Ammon's horn (tissue), 1 donor: ENCODE measurements at places on chromosomes 12 and 14.

- no peak for DNase-seq
Observed at GRCh38 chr12:53410951-53411350, 12.7 kb upstream of the AMHR2 start.

DNA sequence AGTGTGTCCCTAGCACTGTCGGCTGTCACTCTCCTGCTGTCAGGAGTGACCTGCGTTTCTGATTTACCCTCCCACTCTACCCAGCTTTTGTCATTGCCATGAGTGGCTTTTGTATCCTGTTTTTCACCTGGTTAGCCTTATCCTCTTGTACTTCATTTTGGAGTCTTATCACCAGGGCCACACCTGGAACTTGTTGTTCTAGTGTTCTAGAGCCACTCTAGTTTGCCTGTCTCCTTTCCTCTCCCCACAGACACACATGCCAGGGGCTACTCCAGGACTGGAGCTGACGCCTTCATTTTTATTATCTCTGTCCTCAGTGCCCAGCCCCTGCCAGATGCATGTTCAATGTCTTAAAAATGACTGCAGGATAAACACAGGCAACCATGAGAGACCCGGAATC lies 34.2 kb downstream of the ZC3H14 start:
- DNase-seq, result no peak

GRCh38 chr12:6302621-6303020 lies 7.9 kb upstream of the PLEKHG6 start:
- no peak for DNase-seq

- DNase-seq, result peak; percentile 79
Observed at GRCh38 chr12:100668945-100669536, 95.6 kb downstream of the GAS2L3 start.

DNA sequence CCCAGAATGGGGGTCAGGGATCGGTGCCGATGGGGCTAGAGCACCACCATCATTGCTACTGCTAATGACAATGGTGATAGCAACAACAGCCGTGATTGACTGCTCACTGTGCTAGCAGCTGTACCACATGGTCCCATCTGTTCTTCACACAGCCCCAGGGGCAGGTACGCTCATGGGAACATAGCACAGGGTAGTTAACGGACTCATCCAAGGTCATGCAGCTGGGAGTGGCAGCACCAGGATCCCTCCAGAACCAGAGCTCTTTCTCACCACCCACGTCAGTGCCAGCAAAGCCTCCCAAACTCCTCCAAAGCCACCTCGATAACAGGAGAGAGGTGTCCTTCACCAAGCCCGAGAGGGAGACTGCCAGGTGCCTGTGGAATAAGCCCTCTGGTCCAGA lies 11.2 kb upstream of the DYNC1H1 start:
- DNase-seq, result no peak

DNA sequence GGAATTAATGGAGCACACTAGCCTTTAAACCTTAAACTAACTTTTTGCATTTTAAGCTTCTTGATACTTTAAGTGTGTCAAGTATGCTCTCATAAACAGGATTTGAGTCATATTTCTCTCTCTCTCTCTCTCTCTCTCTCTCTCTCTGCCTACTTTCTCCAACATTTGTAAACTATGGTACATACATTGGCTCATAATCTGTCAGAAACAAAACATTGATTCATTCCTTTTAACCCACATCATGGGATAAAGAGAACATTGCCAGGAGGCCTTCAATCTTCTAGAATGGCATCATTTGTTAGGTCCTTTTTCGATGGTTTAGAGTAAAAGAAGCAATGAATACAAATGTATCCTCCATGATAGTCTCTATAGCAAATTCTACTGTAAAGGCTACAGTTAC lies 81.6 kb upstream of the RERGL start:
- no peak for DNase-seq

DNA sequence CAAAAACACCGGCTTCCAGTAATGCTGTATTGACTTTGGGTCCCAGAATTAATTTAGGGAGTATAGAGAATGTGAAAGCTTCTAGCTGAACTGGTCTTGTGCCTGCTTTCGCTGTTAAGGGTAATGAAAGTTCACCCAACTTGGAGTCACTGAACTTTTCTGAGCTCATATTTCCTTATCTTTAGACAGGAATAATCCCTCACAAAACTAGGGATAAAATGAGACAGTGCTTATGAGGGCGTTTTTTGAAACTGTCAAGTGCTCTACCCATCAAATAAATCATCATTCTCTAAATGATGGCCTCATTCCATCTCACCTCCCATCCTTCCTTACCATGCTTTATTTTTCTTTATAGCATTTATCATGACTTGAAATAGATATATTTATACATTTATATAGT lies 74.7 kb downstream of the RFX4 start:
- no peak for DNase-seq

DNA sequence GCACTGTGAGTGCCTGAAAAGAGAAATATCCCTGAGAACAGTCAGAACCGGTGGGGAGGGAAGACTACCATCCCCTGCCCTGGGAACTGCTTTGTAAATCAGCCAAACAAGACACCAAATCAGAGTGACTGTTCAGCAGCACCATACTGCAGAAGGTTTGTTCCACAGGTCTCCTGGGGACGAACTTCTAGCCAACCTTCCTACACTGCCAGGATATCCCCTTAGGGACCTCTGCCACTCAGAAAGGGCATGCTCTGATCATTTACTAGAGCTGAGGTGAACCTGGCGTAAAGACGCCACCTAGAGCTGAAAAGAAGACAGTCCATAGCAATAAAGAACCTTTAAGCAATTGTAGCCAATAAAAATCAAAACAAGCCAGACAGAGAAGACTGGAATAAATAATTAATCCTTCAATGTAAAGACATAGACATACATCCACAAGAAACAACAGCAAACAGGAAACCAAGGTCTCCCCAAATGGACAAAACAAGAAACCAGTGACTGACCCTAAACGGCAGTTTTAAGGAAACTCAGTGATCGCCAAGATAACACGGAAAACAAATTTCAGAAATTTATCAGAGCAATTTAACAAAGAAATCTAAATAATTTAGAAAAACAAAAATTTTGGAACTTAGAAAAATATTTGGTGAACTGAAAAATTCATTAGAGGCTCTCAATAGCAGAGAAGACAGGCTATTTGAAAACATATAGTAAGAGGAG lies 228.1 kb upstream of the AMIGO2 start:
- peak; percentile 22 for DNase-seq

DNA sequence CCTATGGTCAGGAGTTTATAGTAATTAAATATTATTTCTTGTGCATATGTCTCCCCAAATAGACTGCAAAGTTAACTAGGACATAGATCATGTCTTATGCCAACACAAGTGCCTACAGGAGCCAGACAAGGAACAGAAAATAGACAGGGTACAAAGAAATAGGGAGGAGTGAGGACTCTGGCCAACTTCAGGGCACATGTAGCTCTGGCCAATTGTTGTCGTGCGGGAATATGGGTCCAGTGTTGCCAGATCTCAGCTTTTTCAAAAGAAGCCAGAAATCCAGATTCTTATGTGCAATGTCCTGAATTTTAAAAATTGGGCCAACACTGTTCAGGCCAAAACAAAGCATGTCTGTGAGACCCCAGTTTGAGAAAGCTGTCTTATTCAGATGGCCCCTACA lies 68.7 kb downstream of the RFX4 start:
- no peak for DNase-seq

- DNase-seq, result no peak
Observed at GRCh38 chr14:51954657-51955056, 34.7 kb upstream of the RTRAF start.

DNA sequence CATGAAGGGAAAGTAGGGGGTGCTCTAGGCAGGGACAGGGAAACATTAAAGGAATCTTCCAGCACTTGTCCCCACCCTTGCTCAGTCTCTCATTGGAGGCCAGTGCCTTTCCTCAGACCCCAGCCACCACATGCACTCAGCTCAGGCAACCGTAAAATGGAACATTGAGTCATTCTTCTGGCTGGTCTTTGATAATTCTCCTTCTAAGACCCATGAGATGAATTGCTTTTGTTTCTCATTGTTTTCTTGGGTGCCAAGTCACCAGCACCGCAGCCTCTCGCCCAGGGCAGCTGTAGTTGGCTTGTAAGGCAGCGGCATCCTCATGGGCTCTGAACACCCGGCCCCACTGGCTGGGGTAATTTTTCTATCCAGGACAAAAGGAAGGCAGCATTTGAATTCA lies 108.2 kb downstream of the PHETA1 start:
- DNase-seq, result no peak

GRCh38 chr12:96134200-96134599 lies 60.0 kb upstream of the ELK3 start:
- no peak for DNase-seq

- DNase-seq, result no peak
Observed at GRCh38 chr12:98724384-98725155, 79.5 kb downstream of the APAF1 start.

- no peak for DNase-seq
Observed at GRCh38 chr12:54870617-54871016, 16.3 kb downstream of the MUCL1 start.

DNA sequence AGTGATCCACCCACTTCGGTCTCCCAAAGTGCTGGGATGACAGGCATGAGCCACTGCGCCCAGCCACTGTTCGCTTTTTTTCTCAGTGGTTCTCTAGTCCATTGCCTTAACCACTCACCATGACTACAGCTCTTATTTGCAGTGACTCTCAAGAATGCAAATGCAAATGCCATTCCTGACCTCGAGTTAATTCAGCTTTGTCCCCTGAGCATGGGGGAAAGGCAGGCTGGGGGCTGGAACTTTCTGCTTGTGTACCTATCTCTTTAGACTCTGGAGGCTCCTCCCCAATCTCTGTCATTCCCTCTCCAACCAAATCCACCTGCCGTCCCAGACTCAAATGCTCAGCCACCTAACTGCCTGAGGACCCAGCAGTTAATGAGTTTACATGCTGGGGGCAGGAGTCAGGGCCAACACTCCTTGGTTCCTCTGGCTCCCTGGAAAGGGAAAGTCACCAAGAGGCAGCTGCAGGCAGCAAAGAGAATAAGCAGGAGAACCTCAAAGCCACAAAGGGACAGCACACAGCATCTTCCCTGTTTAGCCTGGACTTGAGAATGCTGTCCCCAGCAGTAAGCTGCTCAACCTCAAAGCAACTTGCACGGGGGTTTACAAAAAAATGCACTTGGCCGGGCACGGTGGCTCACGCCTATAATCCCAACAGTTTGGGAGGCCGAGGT lies 5.3 kb upstream of the HNF1A start:
- DNase-seq, result no peak

- DNase-seq, result peak; percentile 81
Observed at GRCh38 chr12:6062757-6063735, 61.4 kb downstream of the VWF start.

DNA sequence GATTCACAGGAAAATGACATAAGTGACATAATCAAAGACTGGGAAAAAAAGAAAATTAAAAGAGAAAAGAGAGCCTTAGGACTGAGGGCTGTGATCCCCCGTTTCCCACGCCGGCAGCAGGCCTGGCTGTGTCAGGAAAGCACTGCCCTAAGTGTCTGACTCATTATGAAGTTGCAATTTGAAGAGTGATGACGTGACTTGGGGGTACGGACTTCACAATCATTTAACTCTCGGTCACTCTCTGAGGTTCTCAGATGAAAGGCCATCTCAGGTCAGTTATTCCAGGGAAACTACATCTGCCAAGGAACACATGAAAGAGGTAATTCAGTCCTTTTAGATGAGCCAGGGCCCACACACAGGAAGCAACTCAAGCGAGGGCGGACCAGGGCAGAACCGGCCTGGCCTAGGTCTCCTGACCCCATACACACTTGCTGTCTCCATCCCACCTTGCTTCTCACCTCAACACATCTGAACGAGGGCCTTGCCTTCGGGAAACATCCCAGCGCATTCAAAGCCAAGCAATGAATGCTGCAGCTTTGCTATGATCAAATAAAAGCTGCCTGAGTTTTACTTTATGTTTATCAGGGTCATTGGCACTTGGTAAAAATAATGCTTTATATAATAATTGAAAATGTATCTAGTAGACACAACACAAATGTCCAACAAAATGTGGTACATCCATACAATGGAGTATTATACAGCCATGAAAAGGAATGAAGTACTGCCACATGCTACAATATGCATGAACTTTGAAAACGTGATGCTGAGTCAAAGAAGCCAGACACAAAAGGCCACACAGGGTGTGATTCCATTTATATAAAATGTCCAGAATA lies 2.7 kb downstream of the SSH1 start:
- DNase-seq, result no peak

GRCh38 chr12:121590476-121591143 lies 9.8 kb upstream of the KDM2B start:
- DNase-seq, result no peak

DNA sequence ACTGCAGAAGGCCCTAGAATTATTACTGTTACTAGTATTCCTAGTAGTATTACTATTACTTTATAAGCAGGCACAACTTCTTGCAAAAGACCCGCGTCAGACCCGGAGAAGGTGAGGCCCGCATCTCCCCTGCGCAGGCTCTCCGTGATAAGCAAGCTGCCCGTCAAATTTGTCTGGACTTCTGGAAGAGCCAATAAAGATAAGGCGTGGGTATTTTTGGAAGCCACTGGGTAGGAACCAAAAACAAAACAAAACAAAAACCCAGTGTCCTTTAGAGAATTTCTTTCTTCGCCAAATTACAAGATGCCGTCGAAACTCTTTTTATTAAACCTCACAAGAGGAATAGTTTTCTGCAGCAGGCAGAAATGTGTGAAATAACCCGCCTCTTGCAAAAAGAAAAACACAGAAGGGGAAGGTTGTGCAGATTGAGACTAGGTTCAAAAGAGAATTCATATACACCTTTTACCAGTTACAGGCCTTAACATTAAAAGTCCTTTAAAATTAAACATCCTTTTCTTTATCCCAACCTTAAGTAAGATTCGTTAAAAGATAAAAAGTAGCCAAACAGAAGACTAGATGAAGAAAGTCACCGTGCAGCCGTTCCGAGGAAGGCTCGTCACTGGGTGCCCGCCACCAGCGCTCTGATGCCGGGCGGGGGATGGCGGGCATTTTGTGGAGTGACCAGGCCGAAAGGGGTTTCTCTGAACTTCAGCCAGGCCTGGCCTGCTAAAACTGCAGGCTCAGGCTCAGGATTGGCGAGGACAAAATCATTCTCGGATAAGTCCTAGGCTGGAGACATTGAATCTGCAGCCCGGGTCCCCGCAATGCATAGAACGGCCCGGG lies 1.6 kb downstream of the TBX5 start:
- DNase-seq, result no peak

DNA sequence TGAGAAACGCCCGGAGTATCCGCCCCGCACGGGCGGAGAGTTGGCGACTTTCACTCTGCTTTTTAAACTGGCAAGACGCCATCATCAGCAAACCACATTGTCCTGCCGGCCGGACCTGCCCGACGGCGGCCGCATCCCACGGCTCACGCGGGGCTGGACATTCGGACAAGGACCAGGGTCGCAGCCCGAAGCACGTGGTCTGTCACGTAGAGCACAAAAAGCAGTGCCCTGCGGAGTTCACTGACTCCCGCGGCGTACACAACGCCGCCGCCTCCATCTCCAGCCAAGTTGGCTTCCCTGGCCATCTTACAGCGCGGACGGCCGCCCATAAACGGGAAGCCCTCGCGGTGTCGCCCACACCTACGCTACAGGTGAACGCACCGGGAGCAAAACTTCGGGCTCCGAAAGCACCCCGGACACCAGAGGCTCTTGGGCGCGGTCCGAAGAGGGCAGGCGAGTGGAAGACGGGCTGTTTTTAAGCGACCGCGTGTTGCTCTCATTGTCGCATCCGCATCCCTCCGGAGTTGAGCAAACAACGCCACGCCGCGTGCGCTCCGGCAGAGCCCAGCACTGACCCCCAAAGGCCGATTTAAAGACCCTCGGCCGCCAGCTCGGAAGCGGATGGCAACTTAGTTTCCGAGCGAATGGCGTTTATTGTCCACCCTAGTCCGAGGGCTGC lies 966 bp downstream of the SINHCAF start:
- peak; percentile 31 for DNase-seq

GRCh38 chr14:38255673-38256532 lies at the start of gene CLEC14A:
TSS of gene CLEC14A (minus strand) at chr14:38256093. CDS start at chr14:38256022, 71 bp downstream.
- DNase-seq, result no peak
